ENCODE measurements at places on chromosomes 5 and 9.

DNA sequence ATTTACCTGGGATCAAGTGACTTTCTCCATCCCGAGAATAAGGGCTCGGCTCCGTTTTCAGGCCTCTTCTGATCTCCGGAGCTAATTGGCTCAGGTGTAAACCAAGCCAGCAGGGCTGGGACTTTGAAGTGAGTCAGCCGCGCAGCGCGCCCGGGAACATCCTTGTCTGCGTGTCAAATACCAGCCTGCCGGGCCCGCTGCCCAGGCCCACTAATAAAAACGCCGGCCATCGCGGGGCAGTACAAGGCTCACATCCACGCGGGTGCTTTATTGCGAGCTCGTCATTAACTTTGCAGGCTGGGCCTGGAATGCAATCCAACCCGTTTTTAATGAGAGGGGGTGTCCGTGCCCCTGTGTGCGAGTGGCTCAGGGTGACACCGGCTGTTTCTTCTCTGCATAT, 416.8 kb downstream of the IRX2 start:
- no peak for DNase-seq

DNA sequence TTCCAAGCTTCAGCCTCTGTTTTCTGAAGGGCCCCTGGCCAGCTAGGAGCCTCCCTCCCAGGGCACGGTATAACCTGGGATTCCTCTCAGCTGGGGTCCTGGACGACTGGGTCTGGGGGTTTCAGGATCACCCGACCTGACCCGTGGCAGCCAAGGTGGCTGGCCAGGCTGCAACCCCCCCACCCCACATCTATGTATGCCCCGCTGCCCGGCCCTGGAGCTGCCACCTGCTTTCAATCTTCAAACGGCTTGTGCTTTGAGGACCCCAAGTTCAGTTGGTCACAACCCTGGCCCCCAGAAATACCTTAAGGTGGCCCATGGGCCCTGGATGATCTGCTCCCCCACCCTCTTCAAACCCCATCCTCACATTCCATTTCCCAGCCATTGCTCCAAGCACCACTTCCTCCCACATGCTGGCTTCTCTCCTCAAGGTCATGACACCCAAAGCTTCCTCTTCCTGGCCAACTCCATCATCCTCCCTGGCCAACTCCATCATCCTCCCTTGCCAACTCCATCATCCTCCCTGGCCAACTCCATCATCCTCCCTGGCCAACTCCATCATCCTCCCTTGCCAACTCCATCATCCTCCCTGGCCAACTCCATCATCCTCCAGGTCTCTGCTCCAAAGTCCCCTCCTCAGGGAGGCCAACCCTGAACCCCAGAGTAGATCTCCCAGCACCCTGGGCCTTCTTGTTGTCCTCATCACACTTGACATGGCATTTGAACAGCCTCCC, 17.2 kb upstream of the TTLL11 start:
- no peak for DNase-seq

GRCh38 chr5:93787598-93787997, 46.2 kb upstream of the POU5F2 start:
- DNase-seq, result no peak

GRCh38 chr5:40078898-40079575, 600.7 kb upstream of the PTGER4 start:
- no peak for DNase-seq

GRCh38 chr9:20553558-20554149, 68.6 kb downstream of the MLLT3 start:
- DNase-seq, result no peak

DNA sequence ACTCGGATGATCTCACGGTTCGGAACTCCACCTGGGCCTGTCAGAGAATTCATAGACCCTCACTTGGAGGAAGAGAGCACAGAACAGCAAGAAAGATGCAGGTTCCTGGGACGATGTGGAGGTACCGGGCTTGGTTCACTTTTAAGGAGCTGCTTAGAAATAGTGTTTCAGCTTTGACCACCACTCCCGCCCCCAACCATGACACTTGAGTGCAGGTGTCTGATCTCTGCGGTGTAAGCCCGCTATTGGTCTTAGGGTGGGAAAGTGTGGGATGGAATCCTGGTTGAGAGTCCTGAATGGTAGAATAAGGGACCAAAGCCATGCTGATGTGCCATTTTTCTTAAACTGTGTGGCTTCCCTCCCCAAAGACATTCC, 97.2 kb upstream of the LMX1B start:
- DNase-seq, result no peak

- no peak for DNase-seq
These were observed 3.7 kb downstream of the ROPN1L start for GRCh38 chr5:10445352-10445751.
